ENCODE measurements at places on chromosomes 5 and 9. TPM values are rescaled to one million over a fixed set of nuclear protein-coding genes. Genes with fewer than 3 reads are reported as not detected.

The C5orf58 gene
- total RNA-seq: not detected

The KCNT1 gene
- 0.55 TPM for total RNA-seq

DNA sequence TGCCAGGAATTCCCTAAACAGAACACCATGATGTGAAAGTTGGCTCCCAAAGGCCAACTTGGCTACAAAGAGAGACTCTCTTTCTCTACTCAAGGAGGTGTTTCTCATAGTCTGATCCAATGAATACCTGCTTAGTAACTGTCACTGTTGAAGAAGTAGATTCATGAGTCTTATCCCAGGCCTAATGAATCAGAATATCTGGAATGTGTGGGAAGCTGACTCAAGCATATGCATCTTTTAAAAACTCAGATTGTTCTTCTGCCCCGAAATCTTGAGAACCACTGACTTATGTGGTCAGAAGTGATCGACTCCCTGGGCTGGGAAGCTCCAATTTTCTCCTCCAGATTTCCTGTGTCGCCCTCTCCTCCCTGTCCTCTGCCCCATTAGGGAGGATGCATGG lies 345.6 kb downstream of the PLK2 start:
- no peaks in the 10 kb centered on the region for H3K27me3 ChIP-seq
- H3K4me1 ChIP-seq: no peaks in the 10 kb centered on the region
- H3K4me3 ChIP-seq: no peak overlapping the region
- DNase-seq: no peak
- H3K27ac ChIP-seq: no peak overlapping the region
- H3K36me3 ChIP-seq: no peaks in the 10 kb centered on the region

DNA sequence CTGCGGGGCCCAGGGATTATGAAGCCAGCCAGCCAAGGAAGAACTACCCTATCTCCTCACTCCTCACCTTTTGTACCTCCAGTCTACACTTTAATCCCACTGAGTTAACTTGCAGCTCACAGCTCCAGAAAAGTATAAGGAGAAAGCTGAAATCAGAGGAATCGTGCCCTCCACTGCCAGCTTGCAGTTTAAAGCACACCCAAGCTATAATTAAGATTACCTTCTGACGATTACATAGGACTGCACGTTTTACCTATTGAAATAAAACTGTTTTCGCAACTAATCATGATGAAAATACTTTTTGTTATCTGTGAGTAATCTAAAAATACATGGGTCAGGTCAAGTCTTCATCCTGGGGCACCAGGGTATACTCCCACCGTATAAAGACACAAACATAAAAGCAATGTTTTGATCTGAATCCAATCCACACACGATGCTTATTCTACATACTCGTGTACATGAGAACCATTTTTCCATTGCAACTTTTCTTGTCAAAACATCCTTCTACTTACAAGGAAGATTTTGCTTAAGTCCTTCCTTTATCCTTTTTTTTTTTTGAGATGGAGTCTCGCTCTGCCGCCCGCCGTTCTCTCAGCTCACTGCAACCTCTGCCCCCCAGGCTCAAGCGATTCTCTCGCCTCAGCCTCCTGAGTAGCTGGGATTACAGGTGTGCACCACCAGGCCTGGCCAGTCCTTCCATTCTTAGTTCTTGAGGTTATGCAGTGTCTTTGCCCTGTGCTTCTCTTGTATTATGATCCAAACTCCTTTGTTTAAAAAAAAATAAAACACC lies 7.6 kb downstream of the RPL37 start:
- no peaks in the 10 kb centered on the region for H3K27me3 ChIP-seq
- H3K4me3 ChIP-seq: no peak overlapping the region
- no peak overlapping the region for H3K27ac ChIP-seq
- peaks cover 6% of the 10 kb centered on the region for H3K4me1 ChIP-seq

DNA sequence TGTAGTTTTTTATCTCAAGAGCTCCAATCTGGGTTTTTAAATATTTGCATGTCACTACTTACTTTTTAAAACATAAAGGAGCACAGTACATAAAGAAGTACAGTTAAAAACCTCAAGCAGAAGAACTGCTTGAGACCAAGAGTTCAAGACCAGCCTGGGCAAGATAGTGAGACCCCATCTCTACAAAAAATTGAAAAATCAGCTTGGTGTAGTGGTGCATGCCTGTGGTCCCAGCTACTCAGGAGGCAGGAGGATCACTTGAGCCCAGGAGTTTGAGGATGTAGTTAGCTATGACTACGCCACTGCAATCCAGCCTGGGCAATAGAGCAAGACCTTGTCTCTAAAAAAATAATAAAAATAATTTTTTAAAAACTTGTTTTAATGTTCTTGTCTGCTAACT lies 972.7 kb upstream of the DMAC1 start:
- no peak overlapping the region for H3K4me3 ChIP-seq
- no peak for DNase-seq
- H3K27me3 ChIP-seq: no peaks in the 10 kb centered on the region
- H3K27ac ChIP-seq: no peak overlapping the region

DNA sequence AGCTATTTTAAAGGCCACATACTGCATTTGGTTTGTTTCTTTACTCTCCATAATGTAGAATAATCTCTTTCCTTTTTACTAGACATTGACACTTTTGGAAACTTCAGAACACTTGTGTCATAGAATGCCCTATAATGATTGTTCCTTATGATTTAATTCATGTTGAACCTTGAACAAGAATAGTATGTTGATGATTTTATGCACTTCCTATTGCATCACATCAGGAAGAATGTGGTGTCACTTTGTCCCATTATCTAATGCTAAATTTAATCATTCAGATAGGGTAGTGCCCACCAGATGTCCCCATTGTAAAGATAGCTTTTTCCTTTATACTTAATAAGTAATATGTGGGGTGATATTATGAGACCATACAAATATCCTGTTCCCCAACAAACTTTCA lies 19.4 kb upstream of the DEPDC1B start:
- no peaks in the 10 kb centered on the region for H3K4me1 ChIP-seq
- no peak for DNase-seq
- H3K27ac ChIP-seq: no peak overlapping the region
- no peaks in the 10 kb centered on the region for H3K27me3 ChIP-seq
- H3K36me3 ChIP-seq: no peaks in the 10 kb centered on the region
